ENCODE measurements at places on chromosomes 3 and 15. TPM values are rescaled to one million over a fixed set of nuclear protein-coding genes. Genes with fewer than 3 reads are reported as not detected.

DNA sequence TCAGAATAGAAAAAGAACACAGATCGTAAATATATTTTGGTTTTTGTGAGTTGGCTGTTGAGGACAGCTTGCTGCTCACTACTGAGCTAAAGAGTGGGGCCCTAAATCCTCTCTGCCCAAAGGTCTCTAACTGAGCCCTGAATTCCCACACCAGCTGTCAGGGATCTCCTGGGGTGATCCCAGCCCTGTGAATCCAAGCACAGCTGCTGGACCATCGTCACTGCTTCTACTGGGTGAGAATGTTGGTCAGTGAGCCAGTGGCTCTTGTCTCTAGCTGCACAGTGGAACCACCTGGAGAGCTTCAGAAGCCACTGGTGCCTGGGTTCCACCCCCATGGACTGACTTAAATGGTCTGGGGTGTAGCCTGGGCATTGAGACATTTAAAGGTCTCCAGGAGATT, 90.5 kb upstream of the IL12A start:
- H3K4me3 ChIP-seq: no peak overlapping the region
- no peaks in the 10 kb centered on the region for H3K4me1 ChIP-seq
- DNase-seq: no peak
- H3K27me3 ChIP-seq: no peaks in the 10 kb centered on the region

DNA sequence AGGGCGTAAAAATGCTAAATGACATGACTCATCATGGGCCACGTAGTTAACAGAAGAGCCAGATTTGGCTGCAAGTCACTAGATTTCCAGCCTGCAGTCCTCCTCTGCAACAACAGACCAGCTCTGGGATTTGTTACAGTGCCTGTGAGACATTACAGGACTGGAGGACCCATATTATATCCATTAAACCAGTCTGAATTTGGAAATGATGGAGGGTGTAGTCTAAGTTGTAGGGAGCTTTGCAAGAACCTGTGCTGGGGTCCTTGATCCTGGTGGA, 10.8 kb downstream of the ZNF774 start:
- peak overlapping the region; percentile 82 for H3K27ac ChIP-seq
- no peaks in the 10 kb centered on the region for H3K36me3 ChIP-seq
- H3K4me3 ChIP-seq: no peak overlapping the region
- peak; percentile 79 for DNase-seq
- no peaks in the 10 kb centered on the region for H3K27me3 ChIP-seq
- H3K4me1 ChIP-seq: no peaks in the 10 kb centered on the region

GRCh38 chr3:55500555-55501330, 13.6 kb upstream of the WNT5A start:
- no peak for DNase-seq
- H3K4me3 ChIP-seq: no peak overlapping the region
- no peaks in the 10 kb centered on the region for H3K36me3 ChIP-seq
- H3K27me3 ChIP-seq: no peaks in the 10 kb centered on the region
- H3K4me1 ChIP-seq: no peaks in the 10 kb centered on the region

TMEM212 gene
- 1.2 TPM for total RNA-seq

- H3K4me1 ChIP-seq: peaks cover 6% of the 10 kb centered on the region
- no peaks in the 10 kb centered on the region for H3K36me3 ChIP-seq
- no peak overlapping the region for H3K27ac ChIP-seq
Measured at GRCh38 chr3:132034097-132034485, 723 bp downstream of the CPNE4 start.

GRCh38 chr3:13588993-13589392, 40.1 kb downstream of the FBLN2 start:
- H3K4me1 ChIP-seq: no peaks in the 10 kb centered on the region
- H3K4me3 ChIP-seq: no peak overlapping the region
- H3K36me3 ChIP-seq: no peaks in the 10 kb centered on the region
- DNase-seq: no peak
- no peaks in the 10 kb centered on the region for H3K27me3 ChIP-seq

GRCh38 chr3:15220661-15221060, 14.6 kb downstream of the CAPN7 start:
- DNase-seq: no peak
- H3K4me1 ChIP-seq: no peaks in the 10 kb centered on the region
- no peaks in the 10 kb centered on the region for H3K27me3 ChIP-seq
- no peak overlapping the region for H3K27ac ChIP-seq
- H3K4me3 ChIP-seq: no peak overlapping the region

GRCh38 chr15:41965441-41966413, 6.6 kb downstream of the EHD4 start:
- H3K4me3 ChIP-seq: no peak overlapping the region
- H3K27ac ChIP-seq: no peak overlapping the region
- peak; percentile 46 for DNase-seq
- no peaks in the 10 kb centered on the region for H3K36me3 ChIP-seq
- no peaks in the 10 kb centered on the region for H3K4me1 ChIP-seq

THSD4 gene
- 144 TPM for total RNA-seq

GRCh38 chr3:16632395-16632794, 27.2 kb upstream of the DAZL start:
- DNase-seq: no peak
- no peaks in the 10 kb centered on the region for H3K27me3 ChIP-seq
- no peak overlapping the region for H3K4me3 ChIP-seq
- no peak overlapping the region for H3K27ac ChIP-seq

ABHD6 gene
- 6.7 TPM for total RNA-seq

DNA sequence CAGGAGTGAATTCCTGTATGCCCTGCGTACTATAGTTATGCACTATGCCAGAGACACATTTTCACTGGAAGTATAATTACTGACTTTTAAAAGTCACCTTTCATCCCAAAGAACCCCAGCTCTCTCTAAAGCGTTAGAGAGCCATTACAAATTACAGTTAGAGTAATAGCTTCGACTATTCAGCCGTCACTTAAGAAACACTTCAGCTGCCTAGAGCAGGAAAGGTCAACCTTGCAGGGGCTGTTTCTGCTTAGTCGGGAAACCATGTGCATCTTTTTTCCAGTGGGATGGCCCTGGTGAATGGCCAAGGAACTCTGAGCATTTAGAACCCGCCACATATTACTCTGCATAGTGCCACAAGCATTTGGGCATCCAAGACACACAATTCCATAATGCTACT, 235.9 kb downstream of the ARRDC4 start:
- H3K4me1 ChIP-seq: no peaks in the 10 kb centered on the region
- H3K36me3 ChIP-seq: no peaks in the 10 kb centered on the region
- H3K27ac ChIP-seq: no peak overlapping the region

GRCh38 chr3:69326855-69327300, 59.0 kb downstream of the FRMD4B start:
- no peaks in the 10 kb centered on the region for H3K36me3 ChIP-seq
- DNase-seq: no peak
- H3K27ac ChIP-seq: peak overlapping the region; percentile 3

GRCh38 chr15:47129033-47129432, 588.3 kb upstream of the SEMA6D start:
- no peak overlapping the region for H3K27ac ChIP-seq
- H3K4me1 ChIP-seq: no peaks in the 10 kb centered on the region
- H3K36me3 ChIP-seq: no peaks in the 10 kb centered on the region
- no peak for DNase-seq
- no peaks in the 10 kb centered on the region for H3K27me3 ChIP-seq
- no peak overlapping the region for H3K4me3 ChIP-seq

GRCh38 chr3:126389112-126389793, 5.5 kb upstream of the CFAP100 start:
- peak overlapping the region; percentile 79 for H3K27ac ChIP-seq
- peak overlapping the region; percentile 48 for H3K4me3 ChIP-seq
- H3K4me1 ChIP-seq: no peaks in the 10 kb centered on the region
- no peaks in the 10 kb centered on the region for H3K27me3 ChIP-seq
- no peaks in the 10 kb centered on the region for H3K36me3 ChIP-seq

RBM5 gene
- total RNA-seq: 154 TPM

- no peak overlapping the region for H3K27ac ChIP-seq
- H3K27me3 ChIP-seq: no peaks in the 10 kb centered on the region
- no peaks in the 10 kb centered on the region for H3K4me1 ChIP-seq
- H3K4me3 ChIP-seq: no peak overlapping the region
- DNase-seq: no peak
Measured at GRCh38 chr3:101300073-101300472, 20.3 kb downstream of the IMPG2 start.

ZNF860 gene
- total RNA-seq: 0.26 TPM

DNA sequence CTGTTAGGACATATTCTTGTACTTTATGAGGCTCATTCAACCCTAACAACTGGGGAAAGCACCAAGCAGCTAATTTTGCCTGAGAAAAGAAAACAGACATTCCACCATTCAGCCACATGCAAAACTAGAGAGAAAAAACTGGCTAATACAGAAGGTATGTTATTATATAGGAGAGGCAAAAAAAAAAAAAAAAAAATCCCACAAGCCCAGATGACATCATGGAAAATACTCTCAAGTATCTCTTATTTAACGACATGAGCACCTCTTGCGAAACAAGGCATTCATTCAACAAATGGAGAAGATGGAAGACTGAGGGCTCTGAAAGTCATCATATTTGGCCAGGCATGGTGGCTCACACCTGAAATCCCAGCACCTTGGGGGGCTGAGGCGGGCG, 61.5 kb downstream of the PRICKLE2 start:
- no peak for DNase-seq
- no peaks in the 10 kb centered on the region for H3K4me1 ChIP-seq
- no peaks in the 10 kb centered on the region for H3K36me3 ChIP-seq
- no peak overlapping the region for H3K4me3 ChIP-seq

DNA sequence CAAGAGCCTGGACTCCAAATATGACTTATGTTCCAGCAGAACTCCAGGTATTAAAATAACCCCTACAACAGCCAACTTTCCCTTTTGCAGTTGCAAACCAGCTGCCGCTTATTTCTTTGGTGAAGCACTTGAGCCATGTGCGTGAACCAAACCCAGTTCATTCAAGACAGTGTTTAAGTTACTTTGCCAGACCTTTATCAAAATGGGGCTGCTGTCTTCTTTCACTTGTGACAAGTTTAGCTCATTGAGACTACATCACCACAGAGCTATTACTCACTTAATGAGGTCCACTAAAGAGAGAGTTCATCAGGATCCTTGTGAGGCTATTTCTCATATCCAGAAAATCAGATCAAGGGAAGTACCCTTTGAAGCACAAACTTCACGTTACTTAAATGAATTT, 2.4 kb upstream of the XRN1 start:
- no peaks in the 10 kb centered on the region for H3K36me3 ChIP-seq
- H3K4me3 ChIP-seq: no peak overlapping the region
- no peak for DNase-seq
- no peak overlapping the region for H3K27ac ChIP-seq
- H3K27me3 ChIP-seq: no peaks in the 10 kb centered on the region

ABHD17C gene
- 7.5 TPM for total RNA-seq

DNA sequence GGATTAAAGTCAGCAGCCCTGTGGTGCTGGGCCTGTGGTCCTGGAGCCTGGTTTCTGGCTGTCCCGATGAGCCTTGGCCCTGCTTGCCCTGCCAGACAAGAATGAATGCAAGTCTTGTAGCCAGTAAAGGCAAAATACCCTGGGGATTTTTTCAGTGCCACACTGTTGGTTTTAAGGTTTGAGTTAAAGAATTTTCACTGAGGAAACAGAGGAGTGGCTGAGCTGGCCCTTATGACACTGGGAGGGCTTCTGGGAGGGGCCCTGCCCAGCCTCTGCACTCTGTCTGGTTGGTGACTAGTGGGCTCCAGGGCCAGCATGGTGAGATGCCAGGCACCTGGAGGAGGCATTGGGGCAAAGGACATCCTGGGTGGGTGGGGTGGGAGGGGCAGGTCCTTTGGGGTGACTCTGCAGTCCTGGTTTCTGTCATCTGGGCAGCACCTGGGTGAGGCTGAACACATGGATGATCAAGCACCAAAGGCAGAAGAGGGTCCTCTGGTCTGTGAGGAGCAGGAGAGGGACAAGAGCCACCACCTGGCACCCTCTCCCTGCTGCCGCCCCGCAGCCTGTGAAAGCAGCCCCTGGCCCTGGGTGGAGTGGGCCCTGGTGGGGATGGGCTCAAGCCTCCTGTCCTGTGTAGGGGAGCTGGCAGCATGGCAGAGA, 12.5 kb upstream of the PLA2G4E start:
- no peaks in the 10 kb centered on the region for H3K36me3 ChIP-seq
- H3K27me3 ChIP-seq: no peaks in the 10 kb centered on the region
- H3K27ac ChIP-seq: no peak overlapping the region
- DNase-seq: no peak

DNA sequence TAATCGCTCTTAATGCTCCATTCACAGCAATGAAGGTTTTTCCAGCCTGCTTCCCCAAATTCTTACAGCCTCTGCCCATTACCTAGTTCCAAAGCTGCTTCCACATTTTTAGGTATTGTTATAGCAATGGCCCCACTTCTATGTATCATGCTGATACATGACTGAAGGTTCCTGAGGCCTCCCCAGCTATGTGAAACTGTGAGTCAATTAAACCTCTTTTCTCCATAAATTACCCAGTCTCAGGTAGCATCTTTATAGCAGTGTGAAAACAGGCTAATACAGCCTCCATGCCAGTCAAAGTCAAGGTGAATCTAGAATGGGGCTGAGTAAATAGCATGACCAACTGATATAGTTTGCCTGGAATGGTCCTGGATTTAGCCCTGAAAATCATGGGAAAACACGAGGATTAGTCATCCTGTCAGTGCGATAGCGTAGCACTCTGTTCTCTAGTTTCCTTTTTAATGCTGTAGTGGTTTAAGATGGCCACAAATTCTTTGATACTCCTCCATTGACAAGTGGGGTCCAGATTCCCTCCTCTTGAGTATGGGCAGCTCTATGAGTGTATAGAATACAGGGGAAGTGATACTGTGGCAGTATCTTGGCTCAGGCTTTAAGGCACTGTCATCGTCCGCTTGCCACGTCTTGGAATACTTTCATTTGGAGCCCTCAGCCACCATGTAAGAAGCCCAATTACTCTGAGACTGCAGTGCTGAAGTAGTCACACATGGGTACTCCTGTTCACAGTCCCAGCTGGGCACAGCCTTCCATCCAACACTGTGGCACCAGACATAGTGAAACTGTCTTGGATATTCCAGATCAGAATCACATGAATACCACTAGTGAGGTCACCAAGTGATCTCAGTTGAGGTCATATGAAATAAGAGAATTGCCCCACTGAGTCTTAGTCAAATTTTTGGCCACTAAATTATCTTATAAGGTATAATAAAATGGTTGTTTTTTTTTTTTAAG, 94.0 kb upstream of the PLCL2 start:
- H3K36me3 ChIP-seq: no peaks in the 10 kb centered on the region
- DNase-seq: no peak
- no peaks in the 10 kb centered on the region for H3K27me3 ChIP-seq

DNA sequence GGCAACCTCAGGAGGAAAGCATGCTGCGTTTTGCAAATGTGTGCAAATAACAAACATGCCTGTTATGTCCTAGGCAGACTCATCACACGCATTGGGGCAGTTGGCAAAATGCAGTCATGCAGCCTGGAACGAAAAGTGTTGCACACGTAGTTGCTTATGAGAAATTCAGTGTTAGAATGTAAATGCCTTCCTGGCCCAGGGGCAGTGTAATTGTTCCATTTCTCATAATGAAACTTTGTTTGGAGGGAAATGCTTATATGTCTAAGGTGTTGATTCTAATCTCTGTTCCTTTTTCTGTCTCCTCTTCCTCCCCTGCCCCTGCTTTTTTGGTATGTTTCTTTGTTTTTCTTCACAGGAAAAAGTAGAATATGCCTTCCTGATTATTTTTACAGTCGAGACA, 156.0 kb downstream of the CACNA1D start:
- H3K4me3 ChIP-seq: no peak overlapping the region
- H3K27me3 ChIP-seq: no peaks in the 10 kb centered on the region
- no peak for DNase-seq
- peak overlapping the region; percentile 39 for H3K27ac ChIP-seq
- no peaks in the 10 kb centered on the region for H3K4me1 ChIP-seq
- no peaks in the 10 kb centered on the region for H3K36me3 ChIP-seq

- no peaks in the 10 kb centered on the region for H3K27me3 ChIP-seq
- no peaks in the 10 kb centered on the region for H3K36me3 ChIP-seq
- DNase-seq: no peak
- no peak overlapping the region for H3K4me3 ChIP-seq
- no peaks in the 10 kb centered on the region for H3K4me1 ChIP-seq
Measured at GRCh38 chr3:129534428-129535027, 6.1 kb downstream of the RHO start.

Data from uterus (tissue), 4 donors.